Camera-type eye (tissue), 1 donor: ENCODE measurements at places on chromosomes 5 and 9. TPM values are rescaled to one million over a fixed set of nuclear protein-coding genes. Genes with fewer than 3 reads are reported as not detected.

ELAVL2 gene
- total RNA-seq: 37.8 TPM

DAB2IP gene
- 38.5 TPM for total RNA-seq

PCDHAC2 gene
- 39.0 TPM for total RNA-seq

MAP1B gene
- 748 TPM for total RNA-seq

HACD4 gene
- total RNA-seq: 5.1 TPM

SPATA31C1 gene
- not detected for total RNA-seq

STK32A gene
- total RNA-seq: 17.7 TPM

IGFBPL1 gene
- 11.7 TPM for total RNA-seq

MEGF10 gene
- total RNA-seq: 32.7 TPM

SLC34A1 gene
- not detected for total RNA-seq

ORM2 gene
- total RNA-seq: not detected

TAF11L10 gene
- not detected for total RNA-seq

RPS14 gene
- 1,590 TPM for total RNA-seq

PLK2 gene
- total RNA-seq: 103 TPM

LHX3 gene
- 18.5 TPM for total RNA-seq

IL6ST gene
- 264 TPM for total RNA-seq

DDX4 gene
- total RNA-seq: not detected

DTWD2 gene
- 22.2 TPM for total RNA-seq

ANKRD34B gene
- not detected for total RNA-seq

ADAMTS2 gene
- 68.9 TPM for total RNA-seq

CCL19 gene
- not detected for total RNA-seq

ZNF189 gene
- 49.1 TPM for total RNA-seq

SPATA31D4 gene
- total RNA-seq: not detected

UGCG gene
- 78.5 TPM for total RNA-seq

FOXD4L4 gene
- total RNA-seq: 0.22 TPM

COL23A1 gene
- 6.9 TPM for total RNA-seq

GDA gene
- 0.55 TPM for total RNA-seq

CTXN3 gene
- total RNA-seq: 4.0 TPM

TMEM8B gene
- total RNA-seq: 16.6 TPM

NDST1 gene
- 100 TPM for total RNA-seq

PCDHGA2 gene
- 15.8 TPM for total RNA-seq

AK8 gene
- total RNA-seq: 2.1 TPM

RIMOC1 gene
- total RNA-seq: 30.6 TPM

NOXA1 gene
- 4.2 TPM for total RNA-seq

FOXD4L3 gene
- total RNA-seq: not detected

SPINK7 gene
- not detected for total RNA-seq

ALDOB gene
- 0.33 TPM for total RNA-seq

WDR31 gene
- 17.2 TPM for total RNA-seq

ZNF354C gene
- 38.3 TPM for total RNA-seq

TTC39B gene
- 17.4 TPM for total RNA-seq

TTC23L gene
- 2.9 TPM for total RNA-seq

SLC24A2 gene
- 12.5 TPM for total RNA-seq

SVEP1 gene
- total RNA-seq: 27.3 TPM

HNRNPAB gene
- 63.4 TPM for total RNA-seq
